ENCODE measurements at places on chromosomes 4 and X. TPM values are rescaled to one million over a fixed set of nuclear protein-coding genes. Genes with fewer than 3 reads are reported as not detected.

CFI gene
- not detected for total RNA-seq

RIBC1 gene
- total RNA-seq: 1.5 TPM

KLHL13 gene
- total RNA-seq: 0.96 TPM

SLC38A5 gene
- total RNA-seq: 27.7 TPM

NXF2 gene
- total RNA-seq: not detected

TEX13C gene
- total RNA-seq: not detected

COL4A6 gene
- not detected for total RNA-seq

ARHGAP36 gene
- total RNA-seq: not detected

OCIAD2 gene
- total RNA-seq: 54.1 TPM

HSFX3 gene
- total RNA-seq: not detected

SPANXN3 gene
- total RNA-seq: not detected

BEND4 gene
- total RNA-seq: 0.42 TPM

DNA sequence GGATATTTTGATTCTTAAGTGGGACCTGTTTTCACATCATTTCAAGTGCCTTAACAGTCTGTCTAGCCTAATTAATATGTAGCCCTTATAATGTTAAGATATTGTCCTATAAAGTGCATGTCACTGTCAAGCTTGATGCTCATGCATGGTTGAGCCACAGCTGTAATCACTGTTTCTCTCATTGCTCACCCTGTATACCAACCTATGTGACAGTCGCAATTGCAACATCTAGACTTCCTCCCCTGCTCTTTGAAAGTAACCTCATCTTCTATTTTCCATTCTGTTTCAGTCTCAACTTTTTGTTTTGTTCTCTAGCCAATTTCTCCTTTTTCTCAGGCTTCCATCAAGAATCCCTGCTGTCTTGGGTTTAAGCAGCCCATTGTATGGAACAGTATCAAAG lies 24.4 kb upstream of the MSL3 start:
- DNase-seq: no peak

DNA sequence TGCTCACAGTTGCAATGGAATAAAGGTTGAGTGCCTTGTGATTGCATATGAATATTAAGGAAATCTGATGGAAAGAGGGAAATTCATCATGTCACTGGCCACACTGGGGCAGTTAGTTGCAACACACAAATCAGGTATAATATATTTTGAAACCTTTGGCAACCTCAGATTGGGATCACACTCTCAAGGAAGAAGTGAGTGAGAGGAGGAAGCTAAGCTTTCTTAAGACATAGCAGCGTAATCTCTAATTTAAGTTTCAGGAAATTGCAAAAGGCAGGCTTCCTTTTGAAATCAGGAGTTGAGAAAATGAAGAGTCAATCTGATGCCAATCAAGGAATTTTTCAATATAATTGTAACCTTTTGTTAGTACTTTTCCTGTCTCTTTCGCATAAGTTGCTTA lies 12.3 kb upstream of the CLTRN start:
- DNase-seq: no peak

- DNase-seq: no peak
Measured at GRCh38 chr4:156958276-156959074, 13.1 kb downstream of the PDGFC start.

- DNase-seq: no peak
Measured at GRCh38 chrX:47226071-47226470, 6.7 kb upstream of the USP11 start.

GRCh38 chrX:50333308-50333707 lies 128.7 kb downstream of the CCNB3 start:
- no peak for DNase-seq

- no peak for DNase-seq
Measured at GRCh38 chrX:117335209-117335608, 781.4 kb downstream of the KLHL13 start.

DNA sequence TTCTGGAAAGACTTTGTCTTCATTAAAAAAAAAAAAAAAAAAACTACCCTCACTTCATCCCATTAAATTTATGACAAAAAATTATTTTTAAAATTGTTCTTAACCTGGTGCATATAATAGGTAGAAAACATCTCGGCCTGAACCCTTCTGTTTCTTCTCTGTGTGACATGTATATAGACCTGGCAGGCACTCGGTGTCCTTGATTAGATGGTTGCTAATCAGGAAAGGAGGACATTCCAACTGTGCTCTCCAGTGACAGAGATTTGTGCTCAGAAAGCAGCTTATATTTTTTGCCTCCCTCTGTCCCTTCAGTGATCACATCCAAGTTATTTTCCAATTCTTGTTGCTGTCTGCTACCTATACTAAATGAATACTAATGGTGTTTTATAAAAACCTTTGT lies 355.6 kb downstream of the CBLL2 start:
- DNase-seq: no peak

- no peak for DNase-seq
Measured at GRCh38 chr4:168633064-168633463, 136.2 kb downstream of the PALLD start.

GRCh38 chrX:26562156-26562555 lies 346.2 kb downstream of the MAGEB5 start:
- no peak for DNase-seq

DNA sequence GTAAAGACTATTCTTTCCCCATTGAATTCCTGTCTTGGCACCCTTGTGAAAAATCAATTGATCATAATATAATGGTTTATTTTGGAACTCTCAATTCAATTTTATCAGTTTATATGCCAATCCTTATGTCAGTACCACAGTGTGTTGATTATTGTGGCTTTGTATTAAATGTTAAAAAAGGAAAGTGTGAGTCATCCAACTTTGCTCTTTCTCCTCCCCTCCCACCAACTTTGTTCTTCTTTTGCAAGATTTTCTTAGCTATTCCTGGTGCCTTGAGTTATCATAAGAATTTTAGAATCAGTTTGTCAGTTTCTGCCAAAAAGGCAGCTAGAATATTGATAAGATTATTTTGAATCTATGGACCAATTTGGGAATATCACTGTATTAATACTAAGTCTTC lies 11.2 kb upstream of the RNF175 start:
- DNase-seq: no peak

DNA sequence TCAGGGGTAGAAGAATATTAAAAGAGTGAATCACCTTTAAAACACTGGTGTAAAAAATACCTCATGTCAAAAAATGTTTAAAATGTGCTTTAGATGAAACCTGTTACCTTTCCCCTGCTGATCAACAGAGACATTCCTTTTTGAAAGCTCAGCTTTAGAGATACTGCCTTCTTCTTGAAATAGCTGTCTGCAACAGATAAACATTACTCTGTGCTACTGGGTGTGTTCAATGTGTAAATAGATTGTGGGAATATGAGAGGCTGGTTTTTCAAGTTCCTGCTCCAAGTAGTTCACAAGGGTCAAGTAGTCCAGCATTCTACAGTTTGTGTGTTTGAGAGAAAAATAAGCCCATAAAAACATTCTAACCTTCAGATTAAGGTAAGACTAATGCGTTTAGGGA lies at the start of gene SYTL5:
Gene SYTL5 (plus strand): TSS at position 263 of the 400 bp plus-strand sequence. CDS start 27,337 bp downstream, outside the sequence.
- no peak for DNase-seq

GRCh38 chr4:71583971-71584370 lies 199.9 kb downstream of the GC start:
- DNase-seq: no peak

GRCh38 chr4:33386764-33387163 lies 2666.6 kb downstream of the PCDH7 start:
- no peak for DNase-seq

GRCh38 chr4:139665079-139665689 lies 435 bp upstream of the MGST2 start:
- DNase-seq: no peak

DNA sequence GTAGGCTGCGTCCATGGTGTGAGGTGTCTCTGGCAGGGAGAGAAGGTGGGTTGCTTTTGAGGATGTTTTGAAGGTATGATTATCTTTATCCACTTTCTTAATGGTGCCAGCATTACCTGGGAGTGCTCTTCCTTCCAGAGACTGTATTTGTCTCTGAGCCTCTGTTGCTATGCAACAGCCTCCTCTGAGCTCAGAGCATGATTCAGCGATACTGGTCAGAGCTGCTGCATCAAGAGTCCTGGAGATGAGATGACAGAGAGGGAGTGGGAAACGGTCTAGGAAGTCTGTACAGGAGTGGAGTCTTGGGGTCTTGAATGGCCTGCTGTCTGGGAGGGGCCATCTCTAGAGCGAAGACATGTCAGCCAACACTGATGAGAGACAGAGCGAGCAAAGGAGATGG lies 104.4 kb upstream of the RAB40AL start:
- DNase-seq: no peak

GRCh38 chr4:144748814-144749555 lies 103.0 kb downstream of the HHIP start:
- no peak for DNase-seq

GRCh38 chr4:155042014-155042413 lies 166.4 kb upstream of the NPY2R start:
- no peak for DNase-seq

GRCh38 chr4:16443504-16444088 lies 217.3 kb upstream of the TAPT1 start:
- DNase-seq: no peak

DNA sequence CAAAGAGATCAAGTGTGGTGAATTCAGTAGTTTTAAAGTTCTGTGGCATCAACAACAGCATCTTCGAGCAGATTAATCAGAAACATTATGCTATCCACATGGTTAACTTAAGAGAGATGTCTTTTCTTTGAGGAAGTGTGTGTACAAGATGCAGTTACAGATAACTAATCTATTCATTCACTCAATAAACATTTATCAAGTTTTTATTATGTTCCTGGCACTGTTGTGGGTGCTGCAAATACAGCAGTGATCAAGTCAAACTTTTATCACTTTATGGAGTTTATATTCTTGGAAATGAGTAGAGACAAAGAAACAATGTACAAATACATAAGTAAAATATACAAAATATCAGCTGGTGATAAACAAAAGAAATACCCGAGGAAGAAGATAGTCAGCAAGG lies 66.4 kb downstream of the ATOH1 start:
- no peak for DNase-seq
